ENCODE measurements at places on chromosomes 13 and 19.

GRCh38 chr13:113034451-113035212, 65.6 kb downstream of the MCF2L start:
- DNase-seq = no peak

- no peak for DNase-seq
Observed at GRCh38 chr19:3124630-3125029, 11.2 kb upstream of the GNA15 start.

GRCh38 chr13:37534181-37534580, 64.4 kb downstream of the POSTN start:
- DNase-seq = peak; percentile 0

DNA sequence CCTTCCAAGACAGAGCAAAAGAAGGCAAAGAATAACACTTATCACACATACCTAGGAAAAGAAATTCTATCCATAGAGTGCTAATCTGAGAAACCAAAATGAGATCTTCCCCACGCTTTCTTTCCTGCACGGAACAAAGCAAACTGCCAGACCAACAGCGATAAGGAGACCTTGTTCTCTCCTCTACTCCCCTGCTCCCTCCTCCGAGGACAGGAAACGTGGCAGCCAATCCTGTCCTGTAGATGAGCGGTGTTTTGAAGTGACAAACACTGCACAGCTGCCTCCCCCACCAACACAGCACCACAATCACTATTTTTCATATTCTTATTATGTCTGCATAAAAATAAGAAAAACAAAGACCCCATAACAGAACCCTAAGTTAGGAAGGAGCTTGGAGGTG, 113.9 kb upstream of the IRS2 start:
- no peak for DNase-seq

- no peak for DNase-seq
Observed at GRCh38 chr13:50668691-50669271, 174.7 kb downstream of the DLEU7 start.

DNA sequence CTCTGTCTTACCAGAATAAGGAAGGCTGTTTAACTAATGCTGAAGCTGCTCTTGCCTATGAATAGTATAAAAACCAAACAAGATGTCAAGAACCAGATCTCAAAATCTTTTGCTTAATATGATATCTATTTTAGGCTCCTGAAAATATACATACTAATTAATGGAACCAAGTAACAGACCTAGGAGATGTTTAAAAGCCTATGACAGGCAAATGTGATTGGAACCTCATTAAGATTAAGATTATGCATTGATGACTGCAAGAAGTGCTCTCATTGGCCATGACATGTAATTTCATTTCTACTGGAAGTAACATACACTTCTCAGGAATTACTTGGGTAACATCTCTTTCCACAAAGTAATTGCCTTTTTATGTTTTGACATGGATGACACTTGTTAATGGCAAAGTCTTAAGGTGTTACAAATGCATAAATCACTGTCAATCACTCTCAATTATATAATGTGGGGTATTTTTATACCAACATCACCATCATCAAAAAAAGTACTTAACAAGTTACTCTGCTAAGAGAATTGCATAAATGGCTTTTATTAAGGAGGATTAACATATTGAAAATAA, 326.9 kb upstream of the MIR17HG start:
- DNase-seq = no peak

DNA sequence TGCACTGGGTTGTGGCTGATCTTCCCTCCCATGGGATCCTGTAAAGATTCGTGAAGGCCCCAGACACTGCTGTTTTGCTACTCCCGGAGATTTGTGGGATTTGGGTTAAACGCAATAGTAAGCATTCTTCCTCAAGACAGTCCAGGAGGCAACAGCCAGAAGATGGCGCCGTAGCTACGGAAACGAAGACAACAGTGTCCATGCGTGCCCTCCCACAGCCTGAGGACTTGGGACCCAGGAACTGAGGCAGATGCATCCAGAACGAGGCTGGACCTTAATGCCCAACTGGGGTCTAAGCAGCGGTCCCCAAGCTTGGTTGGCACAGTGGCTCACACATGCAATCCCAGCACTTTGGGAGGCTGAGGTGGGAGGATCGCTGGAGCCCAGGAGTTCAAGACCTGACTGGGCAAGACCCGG, 57.6 kb upstream of the ZNF507 start:
- peak; percentile 10 for DNase-seq

- no peak for DNase-seq
Observed at GRCh38 chr13:27177852-27178251, 6.2 kb upstream of the USP12 start.

GRCh38 chr19:16404396-16404795, 67.4 kb downstream of the EPS15L1 start:
- DNase-seq = no peak

DNA sequence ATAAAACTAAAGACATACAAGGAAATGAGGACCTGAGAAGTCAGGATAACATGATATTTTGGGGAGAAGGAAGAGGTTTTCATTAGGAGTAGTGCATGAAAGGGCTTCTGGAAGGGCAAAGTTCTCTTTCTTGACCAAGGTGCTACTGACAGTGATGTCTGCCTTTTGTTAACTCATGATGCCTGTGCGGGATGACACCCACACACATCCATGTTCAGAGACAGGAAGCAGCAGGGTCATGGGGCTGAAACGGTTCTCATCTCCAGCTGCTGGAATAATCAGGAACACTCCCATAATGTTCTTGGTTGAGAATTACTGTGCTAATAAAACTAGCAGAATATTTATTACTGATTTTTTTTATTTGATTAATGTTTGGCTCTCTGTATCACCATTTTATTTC, 29.1 kb downstream of the KCNC3 start:
- no peak for DNase-seq

- no peak for DNase-seq
Observed at GRCh38 chr13:33123066-33123859, 107.0 kb downstream of the KL start.

DNA sequence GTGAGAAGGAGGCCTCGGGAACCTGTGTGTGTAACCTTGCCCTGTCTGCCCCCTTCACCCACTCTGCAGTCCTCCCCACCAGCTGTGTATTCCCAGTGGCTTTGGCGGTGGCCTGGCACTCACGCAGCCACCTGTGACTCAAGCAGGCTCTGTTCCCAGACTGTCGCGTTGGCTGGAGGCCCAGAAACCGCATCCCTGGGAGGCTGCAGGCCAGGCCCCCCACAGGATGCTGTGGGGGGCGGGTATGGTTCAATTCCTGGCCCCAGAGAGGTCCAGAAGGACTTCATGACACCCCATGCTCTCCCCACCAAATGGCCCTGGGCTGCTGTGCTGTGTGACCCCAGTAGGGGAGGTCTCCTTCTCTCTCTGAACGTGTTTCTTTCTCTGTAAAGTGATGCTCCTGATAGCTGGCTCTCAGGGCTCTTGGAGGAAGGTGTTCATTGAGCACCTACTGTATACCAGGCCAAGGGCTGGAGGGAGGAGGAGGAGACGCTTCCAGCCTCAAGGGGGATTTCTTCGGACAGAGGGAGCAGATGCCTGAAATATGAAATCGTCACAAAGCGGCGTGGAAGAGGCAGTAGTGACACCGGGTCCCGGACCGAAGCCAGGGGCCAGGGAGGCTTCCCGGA, 1.9 kb upstream of the LINGO3 start:
- DNase-seq = peak; percentile 21

GRCh38 chr13:73781384-73781783, 352.8 kb downstream of the KLF12 start:
- DNase-seq = no peak
